SHP77 (cell line): ENCODE measurements at places on chromosomes 12 and 14.

DNA sequence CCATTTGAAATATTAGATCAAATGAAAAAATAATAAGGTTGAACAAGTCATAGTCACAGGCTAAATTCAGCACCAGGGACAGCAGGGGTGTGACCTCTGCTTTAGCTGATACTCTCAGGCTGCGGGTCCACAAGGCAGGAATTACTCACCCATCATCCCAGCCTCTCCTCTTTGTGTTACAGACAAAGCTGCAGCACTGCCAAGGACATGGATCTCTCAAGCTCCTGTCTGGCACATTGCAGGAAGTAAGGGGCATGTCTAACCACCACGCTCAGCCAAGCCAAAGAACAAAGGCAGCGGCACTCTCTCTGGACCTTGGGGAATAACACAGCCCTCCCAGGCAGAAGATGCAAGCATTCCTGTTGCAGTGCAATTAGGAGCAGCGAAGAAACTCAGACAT lies 783.8 kb downstream of the VRK1 start:
- DNase-seq: no peak

DNA sequence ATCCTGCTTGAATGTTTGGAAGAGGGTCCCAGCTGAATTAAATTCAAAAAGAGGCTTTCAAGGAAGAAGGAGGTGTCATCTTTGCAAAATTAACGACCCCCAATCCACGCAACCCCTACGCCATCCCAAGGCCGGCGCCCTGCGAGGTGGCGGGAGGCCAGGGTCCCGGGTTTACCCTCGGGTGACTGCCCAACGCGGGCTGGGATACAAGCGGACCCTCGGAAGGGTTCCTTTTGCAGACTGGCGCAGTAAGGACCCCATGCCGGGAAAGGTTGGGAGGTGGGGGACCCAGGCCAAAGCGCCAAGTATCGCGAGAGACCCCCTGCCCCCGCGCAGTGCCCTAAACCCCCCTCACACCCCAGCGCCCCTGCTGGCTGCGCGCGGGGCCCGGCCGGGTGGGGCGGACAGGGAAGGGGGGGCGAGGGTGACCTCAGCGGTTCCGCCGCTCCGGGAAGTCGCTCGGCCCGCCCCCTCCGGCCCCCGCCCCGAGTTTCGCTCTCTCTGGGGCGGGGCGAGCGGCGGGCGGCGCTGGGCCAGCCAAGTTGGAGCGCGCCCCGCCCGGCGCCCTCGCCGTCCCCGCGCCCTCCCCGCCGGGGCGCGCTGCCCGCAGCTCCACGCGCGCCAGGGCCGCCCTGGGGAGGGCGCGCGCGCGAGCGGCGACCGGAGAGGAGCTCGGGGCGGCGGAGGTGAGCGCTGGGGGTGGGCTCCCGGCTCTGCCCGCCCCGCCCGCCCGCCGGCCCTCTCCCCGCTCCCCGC lies 708 bp upstream of the ZBTB42 start:
- DNase-seq: no peak

- DNase-seq: peak; percentile 14
Observed at GRCh38 chr14:47044841-47045240, 393.3 kb upstream of the RPL10L start.

DNA sequence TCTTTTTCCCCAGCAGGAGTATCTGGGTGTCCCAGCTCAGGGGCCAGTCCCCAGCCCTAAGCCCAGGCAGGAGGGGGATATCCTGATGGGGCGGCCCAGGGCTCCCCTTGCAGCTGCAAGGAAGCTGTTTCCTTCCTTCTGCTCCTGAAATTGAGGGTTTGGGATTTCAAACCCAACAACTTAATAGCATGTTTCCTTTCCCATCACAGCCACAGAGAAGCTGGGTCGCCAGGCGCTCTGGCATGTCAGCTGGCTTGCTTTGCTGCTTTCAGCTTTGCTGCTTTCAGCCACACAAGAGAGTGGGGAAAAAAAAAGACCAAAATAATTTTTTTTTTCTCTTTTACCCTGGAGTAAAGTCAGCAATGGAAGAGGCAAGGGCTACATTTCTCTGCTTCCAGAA lies 30.0 kb downstream of the HVCN1 start:
- DNase-seq: no peak

DNA sequence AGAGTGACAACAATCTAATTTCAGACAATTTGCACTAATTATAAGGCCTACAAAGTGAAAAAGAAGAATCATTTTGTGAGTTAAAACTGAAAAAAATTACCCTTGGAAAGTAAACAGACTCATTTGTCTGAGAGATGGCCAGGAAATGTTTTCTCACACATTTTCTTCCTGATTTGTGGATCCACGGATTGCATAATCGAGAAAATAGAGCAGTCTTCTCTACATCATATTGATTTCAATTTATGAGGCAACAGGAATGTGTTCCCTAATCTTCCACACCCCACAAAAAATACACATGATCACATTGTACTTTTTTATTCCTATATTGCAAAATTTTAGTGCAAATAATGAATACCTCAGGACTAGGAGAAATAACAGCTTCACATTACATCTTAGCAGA lies 160.8 kb downstream of the CCER1 start:
- DNase-seq: no peak

DNA sequence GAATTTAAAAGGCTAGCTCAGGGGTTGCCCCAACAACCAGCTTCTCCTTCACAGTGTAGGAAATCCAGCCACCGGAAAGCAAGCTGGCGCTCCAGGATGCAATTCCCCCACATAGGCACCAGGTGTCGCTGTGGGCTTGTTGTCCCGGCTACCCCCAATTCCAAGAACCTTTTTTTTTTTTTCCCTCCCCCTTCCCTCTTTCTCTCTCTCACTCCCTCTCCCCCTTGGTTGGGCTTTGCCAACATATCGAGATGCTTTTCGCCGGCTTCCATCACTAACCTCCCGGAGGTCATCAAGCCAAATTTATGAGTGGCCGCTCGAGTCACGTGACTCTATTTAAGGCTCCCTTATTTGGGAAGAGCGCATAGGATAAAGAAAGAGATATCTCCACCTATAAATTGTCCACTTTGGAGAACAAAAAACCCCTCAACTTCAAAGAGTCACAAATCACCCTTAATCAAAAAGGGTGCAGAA lies at the start of gene HOXC5:
Gene HOXC5, plus strand, starts transcription at position 424 of the 474 bp plus-strand sequence. CDS start 73 bp downstream, outside the sequence.
- peak; percentile 51 for DNase-seq

- no peak for DNase-seq
Observed at GRCh38 chr12:107319533-107320032, 226.2 kb upstream of the CRY1 start.

DNA sequence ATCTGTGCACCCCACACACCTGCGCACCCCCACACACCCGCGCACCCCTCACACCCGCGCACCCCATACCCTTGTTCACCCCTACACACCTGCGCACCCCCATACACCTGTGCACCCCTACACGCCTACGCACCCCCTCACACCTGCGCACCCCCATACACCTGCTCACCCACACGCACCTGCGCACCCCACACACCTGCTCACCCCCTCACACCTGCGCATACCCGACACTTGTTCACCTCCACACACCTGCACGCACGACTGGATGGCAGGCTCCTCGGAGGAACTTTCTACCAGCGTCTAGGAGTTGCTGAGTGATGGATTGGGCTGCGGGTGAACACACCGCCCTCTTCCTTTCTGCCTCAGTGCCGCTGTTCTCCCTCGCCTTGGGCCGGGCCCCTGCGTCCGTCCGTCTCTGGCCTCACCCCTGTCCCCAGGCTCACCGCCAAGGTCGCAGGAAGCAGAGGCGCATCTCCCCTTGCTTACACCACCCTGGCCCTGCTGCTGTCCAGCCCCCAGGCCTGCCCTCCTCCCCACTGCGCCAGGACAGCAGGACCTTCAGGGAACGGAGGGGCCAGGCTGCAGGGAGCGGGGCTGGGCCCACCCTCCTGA lies 20.7 kb upstream of the TMEM106C start:
- no peak for DNase-seq

- no peak for DNase-seq
Observed at GRCh38 chr12:127169321-127170181, 1097.4 kb upstream of the TMEM132C start.

GRCh38 chr12:96879301-96879700 lies 27.8 kb upstream of the NEDD1 start:
- no peak for DNase-seq

GRCh38 chr14:65850429-65851135 lies 438.1 kb downstream of the FUT8 start:
- no peak for DNase-seq

- no peak for DNase-seq
Observed at GRCh38 chr12:61137677-61138414, 1122.4 kb upstream of the USP15 start.

- no peak for DNase-seq
Observed at GRCh38 chr12:98085046-98085755, 430.2 kb upstream of the TMPO start.

- no peak for DNase-seq
Observed at GRCh38 chr14:102345232-102345631, 17.5 kb downstream of the CINP start.
